Activated T-helper 2 cell treated with anti-CD3 and anti-CD28 coated beads, Interferon-gamma antibody, Interleukin-2, Interleukin-4, amounts not matched to agents 10 μg/mL and 5 μg/mL and 100 μg/mL, durations not matched to agents 14 hours and 24 hours and 36 hours (primary cell): ENCODE measurements at places on chromosomes 5 and 9. TPM values are rescaled to one million over a fixed set of nuclear protein-coding genes. Genes with fewer than 3 reads are reported as not detected.
A peak's percentile ranks its signal among the peaks of the same experiment; 100 is the strongest.

- no peak overlapping the region for H3K27ac ChIP-seq
- no peak for DNase-seq
- H3K36me3 ChIP-seq, result no peaks in the 10 kb centered on the region
- no peak overlapping the region for H3K4me3 ChIP-seq
Observed at GRCh38 chr5:76007904-76008303, 75.3 kb upstream of the SV2C start.

DNA sequence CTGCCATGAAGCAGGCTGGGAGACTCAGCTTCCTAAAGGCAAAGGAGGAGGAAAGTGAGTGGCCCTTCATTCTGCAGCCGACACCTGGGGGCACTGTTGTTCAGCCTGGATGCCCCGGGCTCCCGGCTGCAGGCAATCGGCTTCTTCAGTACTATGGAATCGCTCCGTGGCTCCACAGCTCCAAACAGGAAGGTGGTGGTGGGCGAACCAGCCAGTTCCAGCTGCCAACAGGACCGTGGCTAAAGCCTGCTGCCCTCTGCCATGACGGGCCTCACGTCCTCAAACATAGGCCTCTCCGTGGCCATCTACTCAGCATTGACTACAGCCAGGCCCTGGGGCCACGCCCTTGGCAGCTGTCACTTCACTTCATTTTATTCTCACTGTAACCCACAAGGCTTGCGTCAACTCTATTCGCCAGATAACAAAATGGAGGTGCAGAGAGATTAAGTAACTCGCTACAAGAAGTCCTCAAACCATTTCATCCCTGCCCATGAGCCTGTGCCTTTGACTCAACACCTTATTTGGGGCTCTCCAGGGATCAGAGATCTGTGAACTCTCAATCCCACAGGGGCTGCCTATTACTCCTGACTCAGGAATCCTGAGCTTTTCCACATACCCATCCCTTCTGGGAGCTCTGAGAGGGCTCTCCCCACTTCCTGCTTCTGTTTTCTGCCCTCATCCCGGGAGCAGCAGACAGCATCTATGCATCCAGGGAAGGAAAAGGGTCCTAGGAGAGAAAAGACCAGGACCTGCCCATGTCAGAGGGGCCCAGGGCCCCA, 38.0 kb downstream of the PAX5 start:
- peak; percentile 36 for DNase-seq
- H3K4me1 ChIP-seq, result peaks cover 3% of the 10 kb centered on the region
- H3K36me3 ChIP-seq, result peaks cover 4% of the 10 kb centered on the region
- peaks cover 20% of the 10 kb centered on the region for H3K27me3 ChIP-seq
- no peak overlapping the region for H3K27ac ChIP-seq

DNA sequence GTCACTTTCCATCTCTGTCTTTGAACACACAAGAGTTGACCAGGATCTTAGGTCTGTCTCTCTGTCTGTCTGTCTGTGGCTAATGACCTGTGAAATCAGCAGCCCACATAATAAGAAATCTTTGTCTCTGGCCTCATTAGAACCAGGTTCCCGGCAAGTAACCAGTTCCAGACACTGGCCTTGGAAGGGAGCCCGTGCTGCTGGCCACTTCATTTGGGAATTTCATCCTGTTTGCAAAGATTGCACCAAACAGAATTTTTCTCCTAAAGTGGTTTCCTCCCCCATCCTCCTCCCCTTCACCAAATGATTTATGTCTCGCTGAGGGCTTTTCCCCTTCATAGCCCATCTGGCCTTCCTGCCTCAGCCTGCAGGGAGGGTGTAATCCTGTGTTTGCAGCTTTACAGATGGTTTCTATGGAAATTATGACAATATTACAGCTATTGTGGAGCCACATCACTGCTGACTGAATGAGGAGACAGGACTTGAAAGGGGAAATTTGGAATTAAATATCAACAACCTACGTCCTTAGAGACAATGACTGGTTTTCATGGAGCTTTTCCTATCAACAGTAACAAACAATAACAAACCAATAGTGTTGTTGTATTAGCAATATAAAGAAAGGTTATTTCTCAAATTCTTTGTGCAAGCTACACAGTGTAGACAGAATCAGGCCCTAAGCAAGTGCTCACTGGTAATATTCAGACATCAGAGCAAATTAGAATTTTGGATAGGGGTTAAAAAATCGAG, 25.7 kb downstream of the DPYSL3 start:
- no peak overlapping the region for H3K27ac ChIP-seq
- no peaks in the 10 kb centered on the region for H3K27me3 ChIP-seq
- no peak overlapping the region for H3K4me3 ChIP-seq
- H3K4me1 ChIP-seq, result no peaks in the 10 kb centered on the region
- no peak for DNase-seq

GRCh38 chr9:91082731-91083130, 279.0 kb downstream of the AUH start:
- H3K27ac ChIP-seq, result no peak overlapping the region
- no peaks in the 10 kb centered on the region for H3K27me3 ChIP-seq
- H3K4me3 ChIP-seq, result no peak overlapping the region

- peak; percentile 49 for DNase-seq
- H3K27ac ChIP-seq, result no peak overlapping the region
- H3K27me3 ChIP-seq, result peaks cover 12% of the 10 kb centered on the region
- H3K36me3 ChIP-seq, result no peaks in the 10 kb centered on the region
- H3K4me1 ChIP-seq, result peaks cover 3% of the 10 kb centered on the region
Observed at GRCh38 chr5:172293054-172293744, 9.6 kb upstream of the UBTD2 start.

DNA sequence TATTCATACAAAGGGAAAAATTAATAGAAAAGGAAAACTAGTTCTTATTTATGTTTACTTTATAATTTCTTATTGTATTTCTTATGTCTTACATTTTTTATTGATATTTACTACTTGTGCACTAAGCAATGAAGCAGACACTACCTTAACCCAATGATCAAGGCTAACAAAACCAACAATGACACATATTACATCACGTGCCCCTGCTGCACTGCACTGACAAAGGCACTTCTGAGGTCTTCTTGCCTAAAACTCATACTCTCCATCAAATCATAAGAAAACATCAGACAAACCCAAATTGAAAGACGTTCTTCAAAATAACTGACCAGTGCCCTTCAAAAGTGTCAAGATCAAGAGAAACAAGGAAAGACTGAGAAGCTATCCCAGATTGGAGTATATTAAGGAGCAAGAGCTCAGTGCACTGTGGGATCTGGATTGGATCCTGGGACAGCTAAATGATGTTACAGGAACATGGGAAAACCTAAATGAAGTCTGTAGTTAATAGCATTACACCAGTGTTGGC, 230.9 kb downstream of the AUH start:
- DNase-seq, result no peak
- H3K27me3 ChIP-seq, result no peaks in the 10 kb centered on the region
- H3K27ac ChIP-seq, result peak overlapping the region; percentile 98
- peaks cover 67% of the 10 kb centered on the region for H3K36me3 ChIP-seq
- peaks cover 45% of the 10 kb centered on the region for H3K4me1 ChIP-seq
- H3K4me3 ChIP-seq, result peak overlapping the region; percentile 42

- no peak for DNase-seq
- H3K4me1 ChIP-seq, result no peaks in the 10 kb centered on the region
- H3K36me3 ChIP-seq, result no peaks in the 10 kb centered on the region
- no peaks in the 10 kb centered on the region for H3K27me3 ChIP-seq
- no peak overlapping the region for H3K27ac ChIP-seq
Observed at GRCh38 chr5:31807789-31808540, 169.0 kb downstream of the PDZD2 start.

DNA sequence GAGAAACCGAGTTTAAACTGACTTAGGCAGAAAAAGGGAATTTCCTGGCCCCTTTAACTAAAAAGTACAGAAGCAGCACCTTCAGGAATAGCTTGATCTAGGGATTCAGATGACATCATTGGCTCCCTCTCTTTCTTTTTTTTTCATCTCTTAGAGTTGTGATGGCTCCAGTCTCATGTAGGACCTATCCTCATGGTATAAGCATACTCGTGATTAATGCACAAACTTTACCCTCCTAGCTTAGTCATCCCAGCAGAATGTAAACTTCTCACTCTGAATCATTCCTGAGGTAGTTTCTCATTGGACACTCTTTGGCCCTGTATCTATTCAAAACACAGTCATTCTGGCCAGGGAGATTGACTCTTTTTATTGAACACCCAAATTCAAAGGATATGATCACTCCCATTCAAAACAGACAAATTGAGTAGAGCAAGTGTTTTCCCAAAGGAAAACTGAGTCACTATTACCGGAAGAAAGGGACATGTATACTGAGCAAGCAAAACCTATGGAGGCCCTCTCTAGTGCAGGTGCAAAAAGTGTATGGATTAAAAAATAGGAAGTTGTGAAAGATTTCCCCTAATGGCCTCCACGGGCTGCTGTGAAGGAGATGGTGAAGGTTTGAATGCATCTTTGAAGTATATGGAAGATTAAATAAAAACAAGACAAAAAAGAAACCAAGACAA, 27.6 kb upstream of the SMIM23 start:
- H3K4me3 ChIP-seq, result no peak overlapping the region
- H3K4me1 ChIP-seq, result peaks cover 2% of the 10 kb centered on the region
- no peaks in the 10 kb centered on the region for H3K36me3 ChIP-seq
- no peak overlapping the region for H3K27ac ChIP-seq

- H3K36me3 ChIP-seq, result peaks cover 17% of the 10 kb centered on the region
- H3K4me1 ChIP-seq, result peaks cover 2% of the 10 kb centered on the region
- DNase-seq, result no peak
- H3K27ac ChIP-seq, result no peak overlapping the region
Observed at GRCh38 chr9:135809166-135809565, 98.2 kb downstream of the CAMSAP1 start.

DNA sequence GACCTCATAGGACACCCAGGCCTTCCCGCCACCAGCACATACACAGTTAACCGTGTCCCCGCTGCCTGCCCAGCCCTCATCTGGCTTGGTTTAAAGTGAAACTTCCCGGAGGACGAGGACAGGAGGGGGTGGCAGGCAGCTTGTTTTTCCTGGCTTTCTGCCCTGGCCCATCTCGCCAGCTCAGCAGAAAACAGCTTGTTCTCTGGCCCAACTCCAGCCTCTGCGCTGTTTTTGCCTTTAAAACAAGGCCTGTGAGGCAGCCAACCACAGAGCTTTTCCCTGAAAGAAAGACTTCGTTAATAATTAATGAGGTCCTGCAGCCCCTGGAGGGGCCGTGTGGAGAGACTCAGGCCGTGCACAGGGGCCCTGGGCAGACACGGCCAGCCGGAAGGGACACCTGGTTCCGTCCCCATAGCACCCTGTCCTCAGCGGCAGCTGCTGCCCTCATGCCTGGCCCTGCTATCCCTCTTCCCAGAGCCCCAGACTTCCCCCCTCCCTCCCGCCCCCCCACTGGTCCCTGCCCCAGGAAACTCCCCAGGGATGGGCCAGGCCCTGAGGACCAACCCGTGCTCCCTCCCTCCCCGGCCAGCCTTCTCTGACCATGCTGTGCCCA, 108.7 kb downstream of the RXRA start:
- H3K27me3 ChIP-seq, result peaks cover under 1% of the 10 kb centered on the region
- no peak overlapping the region for H3K4me3 ChIP-seq
- no peaks in the 10 kb centered on the region for H3K4me1 ChIP-seq
- H3K36me3 ChIP-seq, result no peaks in the 10 kb centered on the region
- DNase-seq, result no peak

DNA sequence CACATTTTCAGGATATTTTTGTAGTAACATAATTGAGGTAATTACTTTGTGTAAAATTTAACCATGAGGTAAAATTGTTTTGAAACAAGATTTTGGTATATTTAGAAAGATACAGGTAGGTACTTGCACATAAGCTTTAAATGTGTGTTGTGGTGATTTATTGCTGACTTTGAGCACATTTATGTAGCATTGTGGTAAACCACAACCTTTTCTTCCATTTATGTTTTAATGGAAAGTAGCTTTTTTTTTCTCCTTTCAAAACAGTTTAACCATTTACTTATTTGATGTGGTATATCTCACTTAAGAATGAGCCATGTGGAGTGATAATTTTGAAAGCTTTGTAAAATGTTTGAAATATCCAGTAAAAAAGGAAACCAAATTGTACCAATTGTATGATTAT, 35.6 kb downstream of the FCHO2 start:
- no peak for DNase-seq
- no peak overlapping the region for H3K27ac ChIP-seq

- H3K4me3 ChIP-seq, result no peak overlapping the region
- H3K27ac ChIP-seq, result no peak overlapping the region
- H3K4me1 ChIP-seq, result no peaks in the 10 kb centered on the region
- H3K36me3 ChIP-seq, result no peaks in the 10 kb centered on the region
- no peaks in the 10 kb centered on the region for H3K27me3 ChIP-seq
Observed at GRCh38 chr5:64570395-64570996, 64.7 kb downstream of the RGS7BP start.

DNA sequence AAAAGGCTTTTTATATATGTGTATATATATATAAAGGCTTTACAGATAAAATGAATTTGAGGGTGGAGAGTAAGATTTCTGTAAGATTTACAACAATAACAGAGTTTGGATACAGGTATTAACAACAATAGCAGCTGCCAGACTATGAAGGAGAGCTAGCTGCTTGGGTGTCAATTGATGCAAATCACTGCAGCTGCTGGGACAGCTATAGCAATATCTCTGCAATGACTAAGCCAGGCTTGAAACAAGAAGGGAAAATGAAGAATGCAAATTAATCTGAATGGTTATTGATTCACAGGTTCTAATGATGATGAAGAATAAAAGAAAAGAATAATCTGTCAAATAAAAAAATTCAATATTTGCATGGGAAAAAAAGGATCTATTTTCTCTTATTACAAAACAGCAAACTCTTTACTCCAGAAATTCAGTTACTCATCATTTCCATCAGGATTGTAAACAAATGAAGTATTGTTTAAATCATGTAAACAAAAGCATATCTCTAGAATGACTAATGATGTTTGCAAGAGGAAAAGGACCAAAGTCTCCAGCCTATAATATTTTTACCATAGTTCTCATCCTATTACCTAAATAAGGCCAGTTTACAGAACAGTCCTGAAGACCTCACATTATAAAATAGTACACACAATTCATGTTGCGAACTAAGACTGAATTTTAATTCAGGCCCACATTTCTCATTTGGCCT, 219.0 kb downstream of the HTR1A start:
- H3K4me1 ChIP-seq, result no peaks in the 10 kb centered on the region
- H3K27ac ChIP-seq, result no peak overlapping the region
- no peaks in the 10 kb centered on the region for H3K27me3 ChIP-seq
- H3K36me3 ChIP-seq, result no peaks in the 10 kb centered on the region
- no peak overlapping the region for H3K4me3 ChIP-seq

DNA sequence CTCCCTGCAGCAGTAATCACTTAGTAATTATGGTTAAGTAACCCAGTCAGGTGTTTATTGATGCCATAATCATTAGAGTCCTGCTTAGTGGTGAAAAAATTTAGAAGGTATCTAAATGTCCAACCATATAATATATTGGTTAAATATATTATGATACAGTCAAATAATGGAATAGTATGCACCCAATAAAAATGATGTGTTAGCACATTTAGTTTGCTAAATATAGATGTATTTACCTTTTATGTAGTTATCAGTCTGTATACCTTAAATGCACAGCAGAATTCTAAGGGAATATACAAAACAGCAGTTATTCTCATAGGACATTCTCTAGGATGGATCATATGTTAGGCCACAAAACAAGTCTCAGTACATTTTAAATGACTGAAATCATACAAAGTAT, 90.4 kb downstream of the PRKACG start:
- no peak for DNase-seq
- no peaks in the 10 kb centered on the region for H3K27me3 ChIP-seq

Gene PCDHB7
- total RNA-seq, result 0.07 TPM in 1 of 2 replicates, not detected in the other

Gene MLANA
- not detected in 2 replicates for total RNA-seq

Gene CDO1
- total RNA-seq, result 0.18 and 1.2 TPM in 2 replicates

Gene GABRA6
- total RNA-seq, result not detected in 2 replicates

Gene PCDHA11
- not detected in 2 replicates for total RNA-seq

Gene CARTPT
- total RNA-seq, result not detected in 2 replicates

Gene CXCL14
- not detected in 2 replicates for total RNA-seq

Gene C5orf58
- total RNA-seq, result not detected in 2 replicates
